ENCODE measurements at places on chromosomes 16 and 17.

GRCh38 chr17:58276423-58276822 is 4.3 kb downstream of the MPO start:
- no peak for DNase-seq

GRCh38 chr17:17937201-17937853 is 34.9 kb downstream of the TOM1L2 start:
- DNase-seq, result no peak

GRCh38 chr17:28397275-28397674 is 8.7 kb downstream of the SLC46A1 start:
- DNase-seq, result no peak

DNA sequence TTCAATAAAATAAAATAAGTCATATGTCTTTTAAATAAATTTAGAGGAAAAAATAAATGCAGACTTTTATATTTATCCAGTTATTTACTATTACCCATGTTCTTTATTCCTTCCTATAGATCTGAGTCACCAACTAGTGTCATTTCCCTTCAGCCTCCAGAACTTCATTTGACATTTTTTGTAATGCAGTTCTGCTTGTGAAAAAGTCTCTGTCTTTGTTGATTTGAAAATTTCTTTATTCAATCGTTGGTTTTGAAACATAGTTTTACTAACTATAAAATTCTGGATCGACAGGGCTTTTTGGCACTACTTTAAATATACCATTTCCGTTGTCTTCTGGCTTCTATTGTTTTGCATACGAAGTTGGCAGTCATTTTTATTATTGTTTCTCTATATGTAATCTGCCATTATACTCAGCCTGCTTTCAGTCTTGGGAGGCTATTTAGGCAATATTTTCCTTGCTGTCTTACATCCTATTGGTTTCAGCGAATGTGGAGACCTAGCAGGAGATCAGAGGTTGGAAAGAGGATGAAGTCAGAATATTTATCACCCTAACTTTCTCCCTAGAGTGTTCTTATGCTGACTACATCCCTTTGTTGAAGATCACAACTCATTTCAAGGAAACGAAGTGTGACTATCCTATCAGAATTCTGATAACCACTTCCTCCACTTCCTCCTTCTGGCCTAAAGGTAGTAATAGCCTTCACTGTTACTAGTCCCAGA is 42.0 kb upstream of the SLC6A2 start:
- DNase-seq, result no peak

DNA sequence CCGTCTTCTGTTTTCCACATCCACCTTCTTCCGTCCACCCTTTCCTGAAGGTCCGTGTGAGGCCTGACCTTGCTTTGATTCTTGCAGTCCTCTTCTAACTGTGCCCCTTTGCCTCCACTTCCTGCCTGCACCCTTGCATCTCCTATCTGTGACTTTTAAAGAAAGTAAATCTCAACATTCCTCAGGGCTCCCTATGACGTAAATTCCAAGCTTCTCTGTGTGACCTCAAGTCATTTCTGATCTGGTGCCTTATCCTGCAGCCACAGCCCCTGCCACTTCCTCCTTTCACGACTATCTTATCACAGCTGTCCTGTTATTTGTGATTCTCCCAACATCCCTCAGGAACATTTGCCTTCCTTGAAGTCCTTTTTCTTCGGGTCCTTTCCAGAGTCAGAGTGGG is 520.5 kb downstream of the CDH13 start:
- DNase-seq, result no peak

- no peak for DNase-seq
Measured at GRCh38 chr17:7557147-7557764, 1.3 kb upstream of the TNFSF13 start.

DNA sequence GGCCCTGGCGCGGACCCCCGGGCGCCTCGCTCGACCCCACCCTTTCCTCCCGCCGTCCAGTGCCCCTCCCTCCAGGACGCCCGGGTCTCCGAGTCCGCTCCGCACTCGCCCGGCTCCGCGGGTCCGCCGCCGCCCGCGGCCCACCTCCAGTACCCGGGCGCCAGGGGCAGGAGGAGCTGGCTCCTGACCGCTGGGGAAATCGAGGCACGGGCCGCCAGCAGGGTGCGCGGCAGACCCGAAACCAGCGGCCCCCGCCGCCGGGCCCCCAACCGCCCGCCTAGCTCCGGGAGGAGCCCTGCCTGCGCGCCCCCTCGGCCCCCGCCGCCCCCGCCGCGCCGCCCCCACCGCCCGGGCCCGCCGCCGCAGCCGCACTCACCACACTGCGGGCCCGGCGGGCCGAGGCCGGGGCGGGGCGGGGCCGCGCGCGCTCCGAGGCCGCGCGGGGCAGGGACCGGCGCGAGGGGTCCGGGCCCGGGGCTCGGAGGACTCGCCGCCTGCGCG is 333 bp downstream of the MAFG start:
- DNase-seq, result no peak

DNA sequence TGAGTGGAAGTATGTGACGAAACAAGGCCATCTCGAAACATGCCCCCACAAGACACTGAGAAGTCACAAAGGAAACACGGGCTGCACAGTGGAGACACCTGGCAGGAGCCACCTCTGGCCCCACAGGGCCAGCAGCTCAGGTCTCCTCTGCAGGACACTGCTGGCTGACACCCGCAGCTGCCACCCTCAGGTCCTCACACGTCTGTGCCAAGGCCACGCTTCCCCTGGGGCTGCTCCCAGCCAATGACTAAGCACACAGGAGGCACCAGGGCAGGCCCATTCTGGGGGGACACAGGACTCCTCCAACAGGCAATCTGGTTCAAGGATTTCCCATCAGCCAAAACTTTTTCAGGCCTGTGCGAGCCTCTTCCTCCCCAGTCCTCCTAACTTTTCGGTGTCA is 36.4 kb downstream of the MBTPS1 start:
- no peak for DNase-seq

DNA sequence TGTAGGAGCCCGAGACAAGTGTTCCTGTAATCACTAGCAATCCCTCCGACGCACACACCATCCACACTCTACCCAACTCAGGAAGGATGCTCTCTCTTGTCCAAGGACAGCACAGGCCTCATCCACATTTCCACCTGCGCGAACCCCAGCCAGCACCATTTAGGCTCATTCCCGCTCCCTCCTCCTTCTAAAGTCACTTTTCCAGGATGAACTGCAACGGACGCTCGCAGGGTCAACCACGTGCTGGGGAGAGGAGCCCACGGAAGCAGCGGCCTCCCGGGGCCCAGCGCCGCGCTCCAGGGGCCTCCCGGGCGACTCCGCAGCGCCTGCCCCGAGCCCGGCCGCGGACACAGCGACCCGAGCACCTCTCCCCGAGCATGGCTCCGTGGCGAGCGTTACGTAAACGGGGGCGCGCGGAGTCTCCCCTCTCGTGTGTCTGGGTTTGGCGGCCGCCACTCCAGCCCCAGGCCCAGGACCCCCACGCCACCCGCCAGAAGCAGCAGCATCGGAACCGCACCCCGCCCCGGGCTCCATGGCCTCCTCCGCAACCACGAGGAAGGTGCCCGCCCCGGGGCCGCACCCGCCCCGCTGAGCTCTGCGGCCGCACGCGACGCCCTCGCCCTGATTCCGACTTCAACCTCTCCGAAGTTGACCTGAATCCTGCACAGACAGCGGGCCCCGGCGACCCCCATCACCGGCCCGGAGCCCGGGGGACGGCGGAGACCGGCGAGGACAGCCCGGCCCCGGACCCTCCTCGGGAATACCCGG is 668 bp downstream of the USP36 start:
- no peak for DNase-seq

DNA sequence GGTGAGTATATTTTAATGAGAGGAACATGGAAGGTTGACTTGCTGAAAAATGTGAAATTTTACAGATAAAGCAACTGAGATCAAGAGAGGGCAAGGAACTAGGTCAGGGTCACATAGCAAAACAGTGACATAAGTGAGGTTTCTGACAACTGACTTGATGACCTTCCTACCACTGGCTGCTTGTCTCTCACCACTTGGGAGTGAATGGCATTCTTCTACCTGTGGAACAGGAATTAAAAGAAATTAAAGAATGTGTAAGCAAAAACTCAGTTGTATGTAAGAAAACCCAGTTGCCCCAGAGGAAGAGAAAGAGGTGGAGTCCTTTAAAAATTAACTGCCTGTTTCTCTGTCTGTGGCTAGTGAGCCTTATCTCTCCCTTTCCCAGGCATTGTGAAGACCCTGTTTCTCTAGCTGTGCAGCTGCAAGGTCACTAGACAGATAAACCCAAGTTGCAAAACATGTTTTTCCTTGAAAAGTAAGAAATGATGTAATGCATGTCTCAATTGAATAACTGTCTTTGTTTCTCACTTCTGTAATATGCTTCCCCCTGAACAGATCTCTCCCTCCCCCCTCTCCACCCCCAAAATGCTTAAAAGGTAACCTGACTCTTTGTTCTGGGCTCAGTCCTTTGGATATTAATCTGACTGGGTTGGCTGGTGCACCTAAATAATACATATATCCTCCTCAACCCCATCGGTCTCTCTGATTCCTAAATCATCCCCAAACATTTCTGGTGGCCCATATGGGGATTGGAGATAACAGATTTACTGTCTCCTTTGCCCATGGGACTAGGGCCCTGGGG is 23.4 kb downstream of the ACSM1 start:
- DNase-seq, result no peak

DNA sequence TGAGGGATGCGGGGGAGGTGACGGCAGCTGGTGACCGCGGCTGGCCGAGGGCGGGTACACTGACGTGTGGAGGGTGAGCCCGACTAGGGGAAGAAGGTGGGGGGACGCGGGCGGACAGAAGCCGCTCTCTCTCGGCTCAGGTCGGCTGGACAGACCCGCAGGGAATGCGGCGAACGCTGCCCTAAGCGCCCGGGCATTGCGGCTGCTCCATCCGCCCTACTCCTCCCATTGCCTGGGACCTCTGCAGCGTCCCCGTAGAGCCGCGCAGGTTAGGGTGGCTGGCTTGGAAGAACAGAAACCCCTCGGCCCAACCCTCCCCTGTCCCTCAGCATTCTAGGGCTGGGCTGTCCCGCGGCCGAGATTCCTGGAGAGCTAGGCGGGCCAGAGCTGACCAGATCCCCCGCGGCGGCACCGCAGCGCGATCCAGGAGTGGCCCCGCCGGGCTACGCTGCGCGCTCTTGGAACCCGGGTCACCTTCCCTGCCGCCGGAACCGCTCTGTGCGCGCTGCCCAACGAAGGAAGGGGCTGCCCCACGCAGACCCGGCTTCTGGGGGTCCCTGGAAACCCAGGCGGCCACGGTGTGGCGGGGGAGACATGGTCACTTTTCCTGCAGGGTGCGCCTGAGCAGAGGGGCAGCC is 3.0 kb downstream of the DLX4 start:
- no peak for DNase-seq

- DNase-seq, result no peak
Measured at GRCh38 chr16:70523076-70523742, at the start of gene COG4. TSS of gene COG4 (minus strand) at chr16:70523554. CDS start at chr16:70523543, 11 bp downstream.

GRCh38 chr16:77913738-77914253 is 108.6 kb upstream of the CLEC3A start:
- DNase-seq, result no peak

GRCh38 chr17:74452033-74452840 is 14.2 kb upstream of the CD300A start:
- DNase-seq, result no peak

GRCh38 chr16:19745286-19746010 is 27.4 kb downstream of the IQCK start:
- DNase-seq, result no peak

DNA sequence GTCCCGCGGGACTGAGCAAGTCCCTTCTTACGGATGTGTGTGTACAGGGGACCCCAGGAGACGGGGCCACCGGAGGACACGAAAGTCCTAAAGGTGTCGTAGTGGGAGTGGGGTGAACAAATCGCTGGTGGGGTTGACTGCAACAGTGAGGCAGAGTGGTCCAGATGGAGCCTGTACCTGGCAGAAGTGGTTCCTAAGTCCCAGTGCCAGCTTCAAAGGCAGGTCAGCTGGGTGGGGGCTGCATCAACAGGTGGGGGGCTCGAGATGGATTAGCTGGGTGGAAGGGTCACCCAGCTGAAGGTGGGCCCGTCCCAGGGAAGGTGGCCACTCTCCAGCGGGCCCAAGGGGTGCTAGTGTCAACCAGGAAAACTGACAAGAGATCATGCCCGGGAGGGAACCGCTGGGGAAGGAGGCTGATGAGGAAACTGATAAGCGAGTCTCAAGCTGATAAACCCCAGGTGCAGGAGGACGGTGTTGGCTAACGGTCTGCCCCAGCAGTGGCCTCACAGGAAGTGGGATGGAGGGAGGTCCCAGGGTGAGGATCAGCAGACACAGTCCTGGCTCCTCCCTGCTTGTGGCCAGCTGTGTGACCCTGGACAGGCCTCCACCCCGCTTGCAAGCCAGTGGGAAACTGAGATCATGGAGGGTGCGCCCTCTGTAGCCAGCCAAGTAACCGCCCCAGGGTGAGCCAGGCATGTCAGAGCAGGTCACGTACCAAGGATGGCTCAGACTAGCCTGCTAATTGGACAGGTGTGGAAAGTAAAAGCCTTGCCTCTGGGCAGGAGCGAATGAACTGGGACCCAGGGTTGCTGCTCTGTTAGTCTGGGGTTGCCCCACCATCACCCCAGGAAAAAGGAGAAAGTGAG is 1.0 kb downstream of the ORAI3 start:
- no peak for DNase-seq

DNA sequence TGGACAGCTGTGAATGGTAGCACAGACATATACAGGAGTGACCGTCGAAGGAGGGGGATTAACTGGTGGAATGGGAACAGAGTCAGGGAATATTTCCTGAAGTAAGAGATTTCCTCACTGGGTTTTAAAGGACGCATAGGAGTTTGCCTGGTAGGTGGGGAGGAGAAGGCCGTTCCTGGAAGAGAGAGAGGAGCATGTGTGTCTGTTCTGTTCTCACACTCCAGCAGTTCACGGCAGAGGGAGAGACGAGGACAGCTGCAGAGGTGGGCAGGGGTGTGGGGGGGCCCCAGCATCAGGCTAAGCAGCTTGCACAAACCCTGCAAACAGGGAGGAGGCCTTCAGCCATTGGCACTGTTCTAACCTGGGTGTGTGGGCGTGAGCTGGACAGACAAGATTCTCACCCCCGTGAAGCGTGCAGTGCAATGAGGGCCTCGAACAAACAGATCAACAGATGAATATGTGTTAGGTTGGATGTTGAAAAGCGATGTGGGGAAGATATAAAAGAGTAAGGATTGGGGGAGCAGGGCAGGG is 85.3 kb upstream of the GSE1 start:
- no peak for DNase-seq

- no peak for DNase-seq
Measured at GRCh38 chr16:212999-213398, 16.2 kb downstream of the LUC7L start.

- no peak for DNase-seq
Measured at GRCh38 chr16:8861563-8862308, 7.1 kb downstream of the CARHSP1 start.

GRCh38 chr16:49513040-49513439 is 139.4 kb downstream of the C16orf78 start:
- DNase-seq, result no peak
